ENCODE measurements at places on chromosomes 13 and 19.

- DNase-seq, result no peak
Observed at GRCh38 chr13:97298816-97299215, 76.7 kb downstream of the MBNL2 start.

- peak; percentile 91 for DNase-seq
Observed at GRCh38 chr19:33521480-33522370, at the start of gene PEPD. PEPD (minus strand) TSS chr19:33521791; CDS start chr19:33521760, 31 bp downstream.

GRCh38 chr13:94431574-94431973, 47.9 kb downstream of the DCT start:
- no peak for DNase-seq

GRCh38 chr19:8096071-8096470, 43.5 kb downstream of the CCL25 start:
- DNase-seq, result no peak

DNA sequence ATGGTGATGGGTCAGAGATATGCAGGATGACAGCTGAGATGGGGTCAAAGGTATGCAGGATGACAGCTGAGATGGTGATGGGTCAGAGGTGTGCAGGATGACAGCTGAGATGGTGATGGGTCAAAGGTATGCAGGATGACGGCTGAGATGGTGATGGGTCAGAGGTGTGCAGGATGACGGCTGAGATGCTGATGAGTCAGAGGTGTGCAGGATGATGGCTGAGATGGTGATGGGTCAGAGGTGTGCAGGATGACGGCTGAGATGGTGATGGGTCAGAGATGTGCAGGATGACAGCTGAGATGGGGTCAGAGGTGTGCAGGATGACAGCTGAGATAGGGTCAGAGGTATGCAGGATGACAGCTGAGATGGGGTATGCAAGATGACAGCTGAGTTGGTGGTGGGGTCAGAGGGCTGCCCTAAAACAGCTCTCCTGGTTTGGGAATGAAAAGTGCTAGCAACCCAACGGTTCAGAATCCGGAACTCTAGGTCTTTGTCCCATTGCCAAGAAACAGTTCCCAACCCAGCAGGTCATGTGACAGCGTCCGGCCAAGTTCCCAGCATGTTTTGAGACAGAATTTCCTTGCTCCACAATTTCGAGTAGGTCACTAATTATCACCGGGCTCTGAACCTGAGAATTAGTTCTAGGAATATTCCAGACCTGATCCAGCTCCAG, 3.2 kb downstream of the SELENOW start:
- no peak for DNase-seq

DNA sequence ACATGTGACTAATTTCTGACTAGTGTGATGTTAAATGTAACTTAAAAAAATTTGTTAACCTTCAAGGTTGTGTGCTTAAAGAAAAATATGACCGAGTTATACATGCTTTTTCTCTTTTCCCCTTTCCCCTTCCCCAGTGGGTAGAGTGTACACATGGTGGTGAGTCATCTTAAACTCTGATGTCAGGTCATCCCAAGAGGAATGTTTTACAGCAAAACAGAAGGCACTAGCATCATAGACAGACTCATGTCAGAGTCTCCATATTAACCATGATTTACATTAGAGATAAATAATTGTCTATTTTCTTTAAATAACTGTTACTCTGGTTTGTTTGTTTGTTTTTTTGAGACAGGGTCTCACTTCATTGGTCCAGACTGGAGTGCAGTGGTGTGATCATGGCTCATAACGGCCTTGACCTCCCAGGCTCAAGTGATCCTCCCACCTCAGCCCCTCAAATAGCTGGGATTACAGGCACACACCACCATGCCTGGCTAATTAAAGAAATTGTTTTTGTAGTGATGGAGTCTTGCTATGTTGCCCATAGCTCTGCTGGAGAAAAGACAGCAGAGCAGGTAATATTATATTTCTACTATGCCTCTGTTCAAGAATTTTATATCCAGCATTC, 160.4 kb upstream of the PCDH9 start:
- DNase-seq, result peak; percentile 20

GRCh38 chr13:90547272-90547790, 800.2 kb upstream of the MIR17HG start:
- DNase-seq, result no peak

DNA sequence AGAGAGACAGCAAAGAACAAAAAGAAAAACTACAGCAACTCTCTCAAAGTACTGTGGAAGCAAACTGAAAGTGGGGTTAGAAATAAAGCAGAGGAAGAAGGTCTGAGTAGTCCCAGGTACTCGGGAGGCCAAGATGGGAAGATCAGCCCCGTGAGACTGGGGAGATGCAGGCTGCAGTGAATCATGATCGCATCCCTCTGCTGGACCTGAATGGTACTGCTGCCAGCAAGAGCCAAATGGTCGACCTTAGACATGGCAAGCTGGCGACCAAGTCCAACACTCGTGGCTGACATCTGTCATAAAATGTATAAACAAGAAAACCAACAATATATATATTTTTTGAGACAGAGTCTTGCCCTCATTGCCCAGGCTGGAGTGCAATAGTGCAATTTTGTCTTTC, 33.7 kb upstream of the ZNF724 start:
- DNase-seq, result peak; percentile 53

Data from EL (cell line).